ENCODE measurements at places on chromosomes 1 and 21.

- no peak for DNase-seq
These were observed 39.4 kb upstream of the BMP8A start for GRCh38 chr1:39452081-39452480.

GRCh38 chr1:235945775-235946570 is 79.3 kb upstream of the LYST start:
- DNase-seq = no peak

- peak; percentile 18 for DNase-seq
These were observed at the start of gene ETNK2 for GRCh38 chr1:204151552-204152309. Gene ETNK2, minus strand, starts transcription at chr1:204152044. Its CDS starts 192 bp downstream, at chr1:204151852.

GRCh38 chr1:154178013-154178412 is 13.9 kb downstream of the TPM3 start:
- no peak for DNase-seq

Data from activated CD8-positive, alpha-beta memory T cell treated with anti-CD3 and anti-CD28 coated beads for 1 hour (primary cell).